Lower leg skin (tissue), 4 donors: ENCODE measurements at places on chromosomes 16 and 17.
A peak's percentile ranks its signal among the peaks of the same experiment; 100 is the strongest.

DNA sequence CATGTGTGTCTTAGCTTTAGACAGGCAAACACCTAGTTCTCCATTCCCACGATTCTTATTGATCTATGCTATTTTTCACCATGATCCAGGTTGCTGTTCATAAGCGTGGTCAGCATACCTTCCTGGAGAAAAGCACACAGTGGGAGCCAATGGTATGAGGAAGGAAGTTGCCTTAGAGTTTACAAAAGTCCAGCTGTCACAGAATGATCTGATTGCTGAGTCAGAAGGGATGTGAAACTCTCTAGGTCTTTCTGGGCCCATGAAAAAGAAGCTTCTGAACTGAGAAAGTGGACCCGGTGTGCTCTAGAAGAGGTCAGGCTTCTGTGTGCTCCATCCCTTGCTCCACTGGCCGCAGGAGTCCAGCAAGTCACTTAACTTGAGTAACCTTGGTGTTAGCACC is 71.0 kb upstream of the CCL1 start:
- no peak for DNase-seq

DNA sequence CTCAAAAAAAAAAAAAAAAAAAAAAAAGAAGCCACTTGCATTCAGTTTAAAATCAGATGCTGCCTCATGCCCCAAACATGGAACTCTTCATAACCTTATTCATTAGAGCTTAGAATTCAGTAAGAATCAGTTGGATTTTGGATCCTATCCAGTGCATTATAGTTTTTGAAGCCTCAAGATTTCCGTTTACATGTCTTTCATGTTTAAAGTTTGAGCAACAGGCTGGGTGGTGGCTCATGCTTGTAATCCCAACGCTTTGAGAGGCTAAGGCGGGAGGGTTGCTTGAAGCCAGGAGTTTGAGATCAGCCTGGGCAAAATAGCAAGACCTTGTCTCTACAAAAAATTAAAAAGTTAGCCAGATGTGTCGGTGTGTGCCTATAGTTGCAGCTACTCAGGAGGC is 55.0 kb downstream of the SNTB2 start:
- no peak for DNase-seq

DNA sequence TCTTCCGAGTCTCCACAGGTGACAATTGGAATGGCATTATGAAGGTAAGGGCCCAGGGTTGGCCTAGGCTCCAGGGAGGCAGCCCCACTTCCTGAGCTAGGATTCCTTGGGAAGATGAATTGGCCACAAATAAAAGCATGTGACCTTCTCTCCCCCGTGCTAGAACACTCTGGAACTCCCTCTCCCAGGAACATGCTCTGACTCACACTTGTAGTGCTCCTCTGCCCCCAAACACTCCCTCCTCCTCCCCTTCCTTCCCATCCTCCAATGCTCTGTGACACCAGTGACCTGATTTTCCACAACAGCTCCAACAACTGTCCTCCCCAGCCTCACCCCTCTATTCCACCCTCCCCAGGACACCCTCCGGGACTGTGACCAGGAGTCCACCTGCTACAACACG is 16.4 kb upstream of the ABCC3 start:
- no peak for DNase-seq

- DNase-seq = no peak
Observed at GRCh38 chr16:69436896-69437295, 12.5 kb downstream of the CYB5B start.

- peak; percentile 26 for DNase-seq
Observed at GRCh38 chr17:43615330-43616028, 46.2 kb downstream of the MEOX1 start.

- no peak for DNase-seq
Observed at GRCh38 chr16:4057439-4057877, 58.8 kb downstream of the ADCY9 start.

DNA sequence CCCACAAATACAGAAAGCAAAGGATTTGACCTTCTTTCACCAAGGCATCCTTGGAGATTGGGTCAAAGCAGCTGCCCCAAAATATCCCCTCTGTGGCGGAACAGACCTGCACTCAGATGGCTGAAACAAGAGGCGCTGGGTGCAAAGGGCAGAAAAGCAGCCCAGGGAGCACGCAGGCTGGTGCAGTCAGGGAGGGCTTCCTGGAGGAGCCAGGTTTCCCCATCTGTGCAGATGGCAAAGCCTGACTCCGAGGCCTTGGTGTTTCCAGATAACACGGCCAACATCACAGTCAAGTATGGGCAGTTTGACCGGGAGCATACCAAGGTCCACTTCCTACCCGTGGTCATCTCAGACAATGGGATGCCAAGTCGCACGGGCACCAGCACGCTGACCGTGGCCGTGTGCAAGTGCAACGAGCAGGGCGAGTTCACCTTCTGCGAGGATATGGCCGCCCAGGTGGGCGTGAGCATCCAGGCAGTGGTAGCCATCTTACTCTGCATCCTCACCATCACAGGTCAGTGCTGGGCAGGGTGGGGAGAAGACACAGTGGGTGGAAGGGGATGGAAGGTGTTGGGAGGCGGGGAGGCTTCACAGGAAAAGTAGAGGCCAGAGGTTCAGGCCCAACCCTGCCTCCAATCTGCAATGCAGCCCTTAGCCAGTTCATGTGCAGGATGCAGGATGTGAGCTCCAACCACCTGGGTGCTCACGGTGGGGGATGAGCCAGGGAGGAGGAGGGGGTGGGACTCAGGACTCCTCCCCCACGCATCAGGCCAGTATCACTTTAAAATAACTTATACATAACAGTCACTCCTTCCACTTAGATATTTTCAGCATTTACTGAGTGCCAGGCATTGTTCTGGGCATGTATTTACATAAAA is 26.4 kb upstream of the BEAN1 start:
- DNase-seq = peak; percentile 72

DNA sequence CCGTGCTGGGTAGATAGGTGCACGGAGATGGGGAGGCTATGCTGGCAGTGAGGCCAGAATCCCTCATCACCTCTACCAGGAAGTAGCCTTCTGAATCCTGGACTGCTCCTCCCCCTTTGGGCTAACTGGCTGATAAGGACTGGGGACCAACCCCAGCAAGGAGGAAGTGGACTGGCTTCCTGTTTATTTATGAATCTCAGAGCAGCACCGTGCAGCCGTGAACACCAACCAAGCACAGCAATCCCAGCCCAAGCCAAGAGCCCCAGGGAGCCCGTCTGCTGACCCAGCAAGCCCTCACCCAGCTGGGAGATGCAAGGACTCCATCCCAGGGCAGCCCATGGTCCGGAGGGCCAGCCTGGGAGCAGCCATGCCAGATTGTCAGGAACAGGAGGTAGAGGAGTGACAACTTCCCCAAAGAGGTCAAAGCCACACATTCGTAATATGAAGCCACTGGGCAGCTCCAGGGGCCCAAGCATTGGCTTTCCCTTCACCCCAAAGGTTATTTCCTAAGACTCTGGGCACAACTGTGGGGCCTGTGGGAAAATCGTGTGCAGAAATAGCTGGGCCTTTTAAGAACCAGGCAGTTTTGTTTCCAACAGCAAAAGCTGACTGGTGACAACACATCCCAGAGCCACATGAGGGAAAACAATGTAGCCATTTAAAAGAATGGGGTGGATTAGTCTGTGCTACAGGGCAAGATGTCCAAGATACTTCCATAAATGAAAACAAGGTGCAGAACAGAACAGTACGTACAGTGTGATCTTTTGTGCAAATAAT is 23.9 kb downstream of the PHB1 start:
- peak; percentile 32 for DNase-seq

DNA sequence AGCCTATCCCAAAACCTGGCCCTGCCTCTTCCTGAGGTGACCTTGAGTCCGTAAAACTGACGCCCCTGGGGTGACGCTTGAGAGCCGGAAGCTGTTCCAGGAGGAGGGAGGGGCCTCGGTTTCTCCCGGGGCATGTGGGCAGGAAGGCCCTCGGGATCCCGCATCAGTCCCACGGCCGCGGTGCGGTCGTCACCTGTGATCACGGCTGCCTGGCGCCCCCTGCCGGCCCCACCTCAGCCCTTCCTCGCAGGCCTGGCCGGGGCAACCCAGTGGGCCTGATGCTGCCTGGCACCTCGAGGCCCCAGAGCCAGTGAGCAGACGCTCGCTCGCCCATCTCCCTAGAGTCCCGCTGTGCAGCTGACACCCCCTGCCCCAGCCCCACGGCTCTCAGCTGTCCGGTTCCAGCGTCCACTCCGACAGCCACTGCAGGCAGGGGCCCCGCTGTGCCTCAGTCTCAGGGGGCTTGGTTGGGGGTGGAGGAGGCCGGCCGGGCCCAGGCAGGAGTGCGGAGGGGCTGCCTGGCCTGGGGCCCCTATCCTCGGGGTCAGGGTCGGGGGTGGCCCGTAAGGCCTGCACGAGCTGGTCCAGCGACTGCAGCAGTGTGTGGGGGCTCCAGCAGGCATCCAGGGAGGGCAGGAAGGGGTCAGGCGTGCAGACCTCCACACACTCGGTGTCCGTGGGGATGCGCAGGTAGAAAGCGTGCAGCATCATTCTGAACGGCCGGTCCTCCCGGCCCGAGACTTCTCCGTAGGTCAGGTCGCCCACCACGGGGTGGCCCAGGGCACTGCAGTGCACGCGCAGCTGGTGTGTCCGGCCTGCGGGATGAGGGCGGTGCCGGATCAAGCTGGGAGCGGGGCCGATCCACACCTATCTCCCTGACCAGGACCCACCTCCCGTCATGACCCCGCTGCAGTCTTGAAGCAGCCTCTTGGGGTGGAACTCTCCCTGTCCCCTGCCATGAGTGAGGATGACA is 2.3 kb downstream of the RPUSD1 start:
- DNase-seq = peak; percentile 42

DNA sequence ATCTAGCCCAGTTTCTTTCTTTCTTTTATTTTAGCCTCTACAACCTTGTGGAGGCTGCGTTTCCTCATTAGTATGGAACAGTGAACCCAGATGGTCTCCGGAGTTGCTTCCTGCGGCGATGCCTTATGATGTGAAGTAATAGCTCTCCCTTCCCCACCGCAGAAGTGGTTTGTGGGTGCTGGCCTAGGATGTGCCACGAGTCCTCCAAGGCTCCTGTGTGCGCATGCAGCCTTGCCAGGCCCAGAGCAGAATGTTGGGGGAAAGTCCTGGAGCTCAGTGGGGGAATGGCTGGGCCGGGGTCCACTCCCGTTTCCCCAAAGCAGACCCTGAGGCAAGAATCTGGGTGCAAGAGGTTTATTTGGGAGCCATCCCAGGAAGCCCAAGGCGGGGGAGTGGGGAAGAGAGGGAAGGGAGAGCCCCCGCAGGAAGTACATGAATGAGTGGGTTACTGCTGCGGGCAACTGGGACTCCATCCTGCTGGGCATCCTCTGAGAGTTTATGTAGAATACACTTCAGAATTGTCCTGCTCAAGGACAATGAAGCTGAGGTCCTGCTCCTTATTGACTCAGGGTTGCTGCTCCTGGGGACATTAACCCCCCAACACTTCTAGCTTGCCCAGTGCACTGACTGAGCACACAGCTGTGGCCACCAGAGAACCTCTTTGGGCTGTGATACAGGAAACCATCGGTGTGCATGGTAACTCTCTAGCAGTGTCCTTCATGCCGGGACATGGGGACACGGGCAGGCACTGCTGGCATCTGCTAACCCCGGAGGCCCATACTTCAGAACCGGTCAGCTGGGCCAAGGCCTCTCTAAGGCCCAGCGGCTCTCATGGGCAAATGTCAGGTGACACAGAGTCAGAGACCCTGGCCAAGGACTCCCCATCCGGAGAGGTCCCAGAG is 3.7 kb upstream of the HCRT start:
- DNase-seq = no peak

GRCh38 chr16:17345043-17345442 is 125.7 kb downstream of the XYLT1 start:
- DNase-seq = peak; percentile 89

GRCh38 chr17:78771758-78772382 is 10.2 kb downstream of the CYTH1 start:
- DNase-seq = no peak

DNA sequence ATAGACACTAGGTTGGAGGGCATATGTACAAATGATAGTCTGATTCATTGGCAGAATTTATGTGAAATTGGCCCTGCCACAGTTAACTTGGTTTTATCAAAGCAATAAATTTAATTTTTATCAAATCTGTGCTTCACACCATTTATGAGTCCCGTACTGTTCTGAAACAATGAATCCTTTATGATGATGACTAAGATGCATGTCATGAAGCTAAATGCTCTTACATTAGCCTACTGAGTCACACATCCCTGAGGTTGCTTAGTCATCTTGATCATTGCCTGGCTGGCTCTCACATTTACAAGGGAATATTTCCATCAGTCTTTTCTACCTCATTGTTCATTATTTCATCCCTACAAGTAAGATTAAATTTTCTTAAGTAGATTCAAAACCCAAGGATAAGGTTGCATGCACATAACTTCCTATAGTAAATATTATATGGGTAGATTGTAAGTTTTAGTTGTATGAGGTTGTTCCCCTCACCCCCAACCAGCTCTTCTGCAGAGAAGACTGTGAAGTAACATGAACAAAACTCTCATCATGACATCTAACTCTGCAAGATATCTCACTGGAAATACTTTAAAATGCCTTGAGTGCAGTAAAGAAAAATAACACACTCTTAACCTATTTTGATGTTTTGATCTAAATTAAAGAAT is 170.7 kb downstream of the CYB561 start:
- DNase-seq = no peak

DNA sequence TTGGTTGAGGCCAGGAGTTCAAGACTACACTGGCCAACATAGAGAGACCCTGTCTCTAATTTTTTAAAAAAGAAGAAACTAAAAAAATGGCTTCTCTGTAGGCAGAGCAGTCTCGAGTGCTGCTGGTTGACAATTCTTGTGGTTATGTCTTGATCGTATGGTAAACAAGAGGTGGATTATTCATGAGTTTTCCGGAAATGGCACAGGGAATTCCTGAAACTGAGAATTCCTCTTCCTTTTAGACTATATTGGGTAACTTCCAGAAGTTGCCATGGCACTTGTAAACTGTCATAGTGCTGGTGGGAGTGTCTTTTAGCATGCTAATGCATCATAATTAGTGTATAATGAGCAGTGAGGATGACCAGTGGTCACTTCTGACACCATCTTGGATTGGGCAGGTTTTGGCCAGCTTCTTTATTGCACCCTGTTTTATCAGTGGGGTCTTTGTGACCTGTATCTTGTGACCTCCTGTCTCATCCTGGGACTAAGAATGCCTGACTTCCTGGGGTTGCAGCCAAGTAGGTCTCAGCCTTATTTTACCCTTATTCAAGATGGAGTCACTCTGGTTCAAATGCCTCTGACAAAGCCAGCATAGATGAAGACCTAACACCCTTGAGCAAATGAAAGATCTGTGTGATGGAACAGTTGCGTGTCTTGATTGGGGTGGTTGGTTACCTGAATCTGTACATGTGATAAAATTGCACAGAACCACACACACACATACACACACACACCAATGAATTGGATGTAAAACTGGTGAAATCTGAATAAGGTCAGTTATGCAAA is 30.2 kb downstream of the BMERB1 start:
- DNase-seq = no peak

- no peak for DNase-seq
Observed at GRCh38 chr17:9175700-9176467, 154.6 kb downstream of the NTN1 start.

GRCh38 chr16:2985893-2986355 is 5.7 kb upstream of the PKMYT1 start:
- no peak for DNase-seq

- DNase-seq = no peak
Observed at GRCh38 chr17:57772774-57773173, 27.7 kb upstream of the CCDC182 start.

GRCh38 chr17:1067282-1067956 is 70.5 kb downstream of the TIMM22 start:
- no peak for DNase-seq

GRCh38 chr17:74442670-74443515 is 11.0 kb downstream of the GPRC5C start:
- DNase-seq = peak; percentile 97
